ENCODE measurements at places on chromosomes 5 and 9.

GRCh38 chr9:125747765-125748445 is 732 bp downstream of the PBX3 start:
- no peak for DNase-seq

- no peak for DNase-seq
These were observed 20.8 kb downstream of the FREM1 start for GRCh38 chr9:14889451-14889850.

DNA sequence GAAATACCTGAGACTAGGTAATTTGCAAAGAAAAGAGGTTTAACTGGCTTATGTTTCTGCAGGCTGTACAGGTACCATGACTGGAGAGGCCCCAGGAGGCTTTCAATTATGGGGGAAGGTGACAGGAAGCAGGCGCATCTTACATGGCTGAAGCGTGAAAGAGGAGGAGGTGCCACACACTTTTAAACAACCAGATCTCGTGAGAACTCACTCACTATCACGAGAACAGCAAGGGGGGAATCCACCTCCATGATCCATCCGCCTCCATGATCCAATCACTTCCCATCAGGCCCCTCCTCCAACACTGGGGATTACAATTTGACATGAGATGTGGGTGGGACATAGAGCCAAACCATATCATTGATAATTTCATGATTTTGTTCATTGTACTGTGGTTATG is 2.5 kb upstream of the MED27 start:
- DNase-seq, result no peak

DNA sequence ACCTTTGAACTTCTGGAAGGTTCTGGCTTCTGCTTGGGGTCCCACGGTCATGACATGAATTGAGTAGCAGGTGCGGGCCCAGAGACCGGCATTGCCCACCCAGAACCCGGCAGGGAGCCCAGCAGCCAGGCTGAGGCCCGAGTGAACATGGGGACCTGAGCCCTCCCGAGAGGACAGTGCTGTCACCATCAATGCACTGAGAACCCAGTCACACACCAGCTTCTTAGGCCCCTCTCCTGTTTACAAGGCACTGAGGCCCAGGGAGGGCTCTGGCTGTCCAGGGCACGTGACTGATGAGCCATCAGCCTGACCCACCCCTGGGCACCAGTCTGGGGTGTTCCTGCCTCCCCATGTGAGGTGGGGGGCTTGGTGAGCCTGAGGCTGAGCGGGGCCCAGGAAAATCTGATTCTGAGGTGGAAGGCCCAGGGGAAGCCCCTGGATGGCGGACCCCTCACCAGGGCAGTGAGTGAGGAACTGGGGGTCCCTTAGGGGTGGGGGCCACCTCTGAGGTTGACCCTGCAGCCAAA is 60.3 kb upstream of the RNU6ATAC start:
- DNase-seq, result no peak

DNA sequence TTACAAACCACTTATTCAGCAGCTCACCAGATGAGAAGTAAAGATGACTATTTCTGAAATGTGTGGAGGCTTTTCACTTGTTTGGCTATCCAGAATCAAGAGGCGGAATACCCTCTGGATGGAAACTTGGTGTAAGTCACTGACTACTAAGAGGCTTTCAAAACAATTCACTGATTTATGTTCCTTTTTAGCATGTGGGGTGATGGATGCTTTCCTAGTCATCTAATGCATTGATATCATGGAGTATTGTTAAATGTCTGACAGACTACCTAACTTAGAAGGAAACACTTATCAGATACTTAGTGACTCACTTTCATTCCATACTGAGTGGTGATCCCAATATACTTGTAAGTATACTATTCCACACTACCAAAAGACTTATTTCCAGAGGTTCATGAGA is 141.4 kb downstream of the PLK2 start:
- DNase-seq, result no peak

- no peak for DNase-seq
These were observed 81.9 kb downstream of the DMRTA1 start for GRCh38 chr9:22528485-22528884.

GRCh38 chr9:127112056-127112455 is 10.4 kb downstream of the ANGPTL2 start:
- no peak for DNase-seq

GRCh38 chr9:28696960-28697359 is 1123.7 kb upstream of the C9orf72 start:
- no peak for DNase-seq

DNA sequence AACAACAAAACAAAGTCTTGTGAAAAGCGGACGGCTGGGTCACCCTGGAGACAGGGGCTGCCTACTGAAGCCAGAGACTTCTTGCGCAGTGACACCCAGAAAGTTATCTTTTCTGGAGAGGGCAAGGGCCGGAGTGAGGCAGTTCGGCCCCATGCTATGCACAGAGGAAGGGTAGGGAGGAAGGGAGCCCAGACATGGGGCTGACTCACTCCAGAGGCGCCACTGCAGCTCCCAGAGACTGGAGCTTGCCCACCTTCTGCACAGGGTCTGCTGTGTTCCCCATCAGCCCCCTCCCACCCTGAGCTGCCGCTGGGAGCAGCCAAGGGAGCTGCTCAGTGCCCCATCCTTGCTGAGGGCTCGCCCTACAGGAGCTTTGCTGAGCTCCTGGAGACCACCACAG is 13.3 kb downstream of the SLC6A3 start:
- DNase-seq, result no peak

- no peak for DNase-seq
These were observed 408.7 kb downstream of the ARHGEF28 start for GRCh38 chr5:74034733-74035132.

DNA sequence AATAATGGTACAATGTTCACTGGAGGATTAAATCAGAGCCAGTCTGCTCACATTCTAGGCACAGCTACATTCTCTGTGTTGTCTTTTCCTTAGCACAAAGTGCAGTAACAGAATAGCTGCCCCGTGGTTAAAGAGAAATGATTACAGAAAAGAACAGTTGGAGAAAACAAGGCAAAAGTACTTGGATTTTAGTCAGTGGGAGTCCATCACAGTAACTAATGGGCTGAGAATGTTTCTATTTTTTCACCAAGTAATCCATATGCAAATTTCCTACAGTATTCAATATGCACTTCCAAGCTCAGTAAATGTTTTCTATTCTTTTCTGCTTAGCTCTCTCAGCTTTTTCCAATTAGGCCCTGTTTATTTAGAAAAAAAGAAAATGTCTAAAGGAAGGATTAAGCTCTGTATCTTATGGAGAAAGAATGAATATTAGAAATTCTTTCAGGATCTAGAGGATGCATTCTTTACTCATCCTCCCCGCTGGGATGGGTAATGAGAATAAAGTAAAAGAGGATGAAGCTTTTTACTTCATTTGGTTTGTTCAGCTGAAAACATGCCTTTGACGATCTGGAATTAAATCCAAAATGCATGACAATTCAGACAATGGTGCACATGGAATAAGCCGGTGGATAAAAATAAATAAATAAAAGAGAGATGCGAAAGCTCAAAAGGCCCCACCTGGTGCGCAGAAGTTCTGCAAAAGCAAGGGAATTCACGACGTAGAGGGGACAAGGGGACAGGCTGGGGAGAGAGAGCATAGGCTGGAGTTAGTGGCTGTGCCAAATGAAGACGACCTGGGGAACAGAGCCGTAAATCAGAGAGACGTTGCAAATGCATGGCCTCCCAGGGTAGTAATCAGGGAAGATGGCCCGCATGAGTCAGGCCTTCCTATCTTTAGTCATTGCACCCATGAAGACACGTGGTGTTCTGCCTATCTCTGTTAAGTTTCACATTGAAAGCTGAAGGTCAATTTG is 345.2 kb downstream of the GLIS3 start:
- no peak for DNase-seq

- DNase-seq, result no peak
These were observed 171.7 kb downstream of the ATPSCKMT start for GRCh38 chr5:10077791-10078545.

DNA sequence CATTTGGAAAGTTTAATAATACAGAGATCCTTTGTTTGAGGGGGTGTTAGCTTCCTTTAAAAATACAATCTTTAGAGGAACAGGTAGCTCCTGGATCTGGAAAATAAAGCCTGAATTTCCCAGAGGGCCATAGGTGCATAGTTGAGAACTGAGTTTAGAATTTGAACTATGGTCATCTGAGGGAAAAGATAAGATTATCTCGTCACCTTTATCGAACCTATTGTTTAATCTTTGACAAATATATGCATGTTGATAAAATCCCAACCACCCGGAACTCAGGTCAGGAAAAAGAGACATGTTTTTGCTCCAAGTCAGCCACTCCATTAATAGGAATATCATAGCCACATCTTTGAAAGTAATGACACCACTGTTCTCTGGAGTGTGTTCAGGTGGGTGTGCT is 91.7 kb upstream of the FAM169A start:
- DNase-seq, result no peak

DNA sequence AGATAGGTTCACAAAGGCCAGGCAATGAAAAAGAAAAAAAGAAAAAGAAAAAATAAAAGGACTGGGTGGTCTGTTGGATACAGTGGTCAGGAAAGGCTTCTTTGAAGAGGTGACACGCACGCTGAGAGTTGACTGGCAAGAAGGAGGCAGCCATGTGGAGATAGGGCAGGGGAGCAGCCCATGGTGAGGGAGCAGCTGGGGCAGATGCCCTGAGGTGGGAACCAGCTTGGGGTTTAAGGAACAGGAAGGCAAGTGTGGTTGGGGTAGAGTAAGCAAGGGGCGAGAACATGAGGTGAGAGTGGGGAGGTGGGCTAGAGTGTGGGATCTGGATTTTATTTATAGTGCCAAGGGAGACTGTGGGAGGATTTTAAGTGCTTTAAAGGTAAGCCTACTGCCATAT is 6.8 kb downstream of the ENHO start:
- no peak for DNase-seq

GRCh38 chr5:173314166-173314952 is 13.9 kb downstream of the STC2 start:
- DNase-seq, result no peak

GRCh38 chr5:172867761-172868435 is 33.8 kb downstream of the ERGIC1 start:
- no peak for DNase-seq

- DNase-seq, result no peak
These were observed 344.7 kb upstream of the RGMB start for GRCh38 chr5:98428806-98429205.

DNA sequence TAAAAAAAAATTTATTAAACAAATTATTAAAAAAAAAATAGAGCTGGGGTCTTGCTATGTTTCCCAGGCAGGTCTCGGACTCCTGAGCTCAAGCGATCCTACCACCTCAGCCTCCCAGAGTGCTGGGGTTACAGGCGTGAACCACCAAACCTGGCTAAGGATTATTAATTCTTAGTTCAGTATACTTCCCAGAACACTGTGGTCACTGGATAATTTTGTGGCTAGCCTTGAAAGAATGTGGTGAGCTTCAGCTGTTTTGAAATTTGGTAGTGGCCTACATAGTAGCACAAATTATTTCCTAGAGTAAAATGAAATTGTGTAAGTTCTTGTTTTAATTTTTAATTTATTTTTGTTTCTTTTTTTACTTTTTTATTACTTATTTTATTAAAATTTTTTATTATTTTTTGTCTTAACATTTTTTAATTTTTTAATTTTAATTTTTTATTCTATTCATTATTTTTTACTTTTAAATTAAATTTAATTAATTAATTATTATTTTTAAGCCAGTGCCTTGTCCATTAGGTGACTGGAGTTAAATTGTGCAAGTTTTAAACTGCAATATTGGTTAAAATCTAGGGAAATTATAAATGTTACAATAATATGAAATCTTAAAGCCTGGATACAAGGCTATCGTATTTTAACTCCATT is 23.0 kb downstream of the ARRDC3 start:
- no peak for DNase-seq

DNA sequence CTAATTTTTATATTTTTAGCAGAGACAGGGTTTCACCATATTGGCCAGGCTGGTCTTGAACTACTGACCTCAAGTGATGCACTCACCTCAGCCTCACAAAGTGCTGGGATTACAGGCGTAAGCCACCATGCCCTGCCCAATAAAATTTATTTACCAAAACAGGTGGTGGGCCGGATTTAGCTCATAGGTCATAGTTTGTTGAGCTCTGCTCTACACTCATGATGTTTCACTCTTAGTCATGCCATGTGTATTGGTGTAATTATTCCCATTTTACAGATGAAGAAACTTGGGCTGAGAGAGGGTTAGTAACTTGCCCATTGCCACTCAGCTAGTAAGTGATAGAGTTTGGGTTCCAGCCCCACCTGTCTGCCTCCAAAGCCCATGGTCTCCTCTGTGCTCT is 93.1 kb upstream of the WWC1 start:
- DNase-seq, result no peak

DNA sequence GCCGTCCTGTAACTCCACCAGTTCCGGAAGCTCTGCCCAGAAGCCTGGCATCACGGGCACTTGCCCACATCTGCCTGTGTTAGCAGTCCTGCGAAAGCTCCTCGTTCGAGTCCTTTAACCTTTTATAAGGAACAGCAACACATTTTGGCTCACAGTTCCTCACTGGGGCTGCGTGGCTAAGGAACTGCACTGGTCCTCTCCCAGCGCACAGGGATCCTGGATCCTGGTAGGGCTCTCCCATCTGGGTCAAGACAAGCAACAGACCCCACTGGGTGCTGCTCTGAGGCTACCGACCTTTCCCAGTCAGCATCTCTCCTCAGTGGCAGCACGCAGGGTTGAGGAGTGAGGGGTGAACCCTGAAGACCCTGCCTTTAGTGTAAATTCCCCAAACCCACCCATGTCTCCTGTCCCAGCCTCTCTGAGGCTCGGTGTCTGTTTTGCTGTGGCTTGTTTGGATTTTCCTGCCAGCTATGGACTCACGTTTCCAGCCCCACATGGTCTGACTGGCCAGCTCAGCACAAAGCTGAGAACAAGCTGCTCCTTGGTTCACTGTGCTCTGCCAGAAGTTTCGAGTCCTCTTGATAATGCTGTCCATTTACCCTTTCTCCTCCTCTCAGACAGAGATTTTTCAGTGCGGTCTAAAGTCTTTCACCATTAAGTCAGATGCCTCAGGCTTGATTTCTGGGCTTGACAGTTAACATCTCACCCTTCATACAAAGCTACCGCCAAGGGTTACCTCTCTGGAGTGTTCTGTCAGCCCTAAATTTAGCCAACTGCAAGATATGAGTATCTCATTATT is 80.0 kb downstream of the AK8 start:
- DNase-seq, result no peak

DNA sequence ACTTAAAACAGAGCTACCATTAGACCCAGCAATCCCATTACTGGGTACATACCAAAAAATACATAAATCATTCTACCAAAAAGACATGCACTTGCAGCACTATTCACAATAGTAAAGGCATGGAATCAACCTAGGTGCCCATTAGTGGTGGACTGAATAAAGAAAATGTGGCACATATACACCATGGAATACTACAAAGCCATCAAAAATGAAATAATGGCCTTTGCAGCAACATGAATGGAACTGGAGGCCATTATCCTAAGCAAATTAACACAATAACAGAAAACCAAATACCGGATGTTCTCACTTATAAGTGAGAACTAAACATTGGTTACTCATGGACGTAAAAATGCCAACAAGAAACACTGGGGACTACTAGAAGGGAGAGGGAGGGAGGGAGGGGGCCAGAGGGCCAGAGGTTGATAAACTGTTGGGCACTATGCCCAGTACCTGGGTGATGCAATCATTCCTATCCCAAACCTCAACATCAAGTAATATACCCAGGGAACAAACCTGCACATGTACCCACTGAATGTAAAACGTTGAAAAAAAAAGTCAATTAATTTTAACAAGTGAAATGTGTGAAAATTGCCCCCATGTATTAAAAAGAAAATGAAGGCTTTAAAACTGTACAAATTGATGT is 24.5 kb upstream of the GPR150 start:
- no peak for DNase-seq

GRCh38 chr9:74777136-74777879 is 110.4 kb downstream of the TRPM6 start:
- DNase-seq, result peak; percentile 54

Measured in stimulated activated CD8-positive, alpha-beta memory T cell treated with anti-CD3 and anti-CD28 coated beads, Interleukin-4, amount 100 ng/mL, for 4 hours (primary cell).